ENCODE measurements at places on chromosomes 6 and 20.

DNA sequence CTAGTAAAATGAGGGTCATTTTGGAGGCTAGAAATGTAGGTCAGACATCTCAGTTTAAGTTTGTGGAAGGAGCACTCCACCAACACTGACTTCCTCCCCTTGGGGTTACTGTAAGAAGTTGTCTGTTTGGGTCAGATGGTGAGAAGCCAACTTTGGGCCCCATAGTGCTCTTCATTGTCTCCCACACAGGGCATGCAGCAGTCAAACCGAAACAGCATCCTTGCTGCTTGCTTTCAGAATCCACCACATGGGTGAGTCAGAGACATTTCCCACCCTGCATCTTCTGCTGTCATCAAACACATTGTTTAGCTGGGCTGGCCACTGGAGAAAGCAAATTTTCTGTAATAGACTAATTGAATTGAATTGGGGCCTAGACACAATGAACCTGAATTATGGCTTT, 16.8 kb downstream of the IL17F start:
- DNase-seq, result no peak

DNA sequence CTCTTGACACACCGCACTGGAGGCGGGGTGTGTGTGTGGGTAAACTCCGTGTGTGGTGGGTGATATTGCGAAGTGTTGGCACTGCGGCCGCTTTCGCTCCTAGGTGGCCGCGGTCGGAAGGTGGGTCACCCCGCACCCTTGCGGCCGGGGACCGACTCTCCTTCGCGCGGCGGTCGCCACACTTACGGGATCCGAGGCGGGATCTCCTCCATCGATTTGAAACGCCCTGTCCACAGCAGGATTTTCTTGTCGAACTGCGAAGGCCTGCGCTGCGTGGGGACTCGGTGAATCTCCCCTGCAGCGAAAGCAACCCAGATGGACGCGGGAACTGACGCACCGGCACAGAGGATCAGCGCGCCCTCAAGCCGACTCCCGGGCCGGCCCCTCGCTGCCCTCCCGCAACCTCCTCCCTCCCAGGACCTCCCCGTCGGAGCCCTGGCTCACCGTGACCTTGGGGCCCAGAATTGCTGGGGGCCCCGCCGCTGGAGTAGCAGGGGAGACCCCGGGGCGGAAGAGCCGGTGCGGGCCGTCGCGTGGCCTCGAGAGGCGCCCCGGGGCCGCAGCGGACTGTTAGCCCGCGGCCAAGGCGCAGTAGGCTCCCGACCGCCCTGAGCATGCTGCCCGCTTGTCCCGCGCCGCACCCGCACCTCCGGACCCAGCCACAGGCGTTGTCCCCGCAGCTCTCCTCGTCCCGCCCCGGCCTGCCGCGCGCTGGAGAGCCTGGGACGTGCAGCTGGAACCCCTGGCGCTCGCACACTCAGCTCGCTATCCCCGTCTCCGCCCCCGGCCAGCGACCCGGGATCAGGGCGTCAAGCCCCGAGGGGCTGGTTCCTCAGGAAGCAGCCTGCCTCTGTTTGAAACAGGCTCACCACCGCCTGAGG, at the start of gene FAM162B:
Gene FAM162B, minus strand, starts transcription at position 759 of the 881 bp plus-strand sequence. Its CDS starts 143 bp downstream, at position 616.
- peak; percentile 57 for DNase-seq

DNA sequence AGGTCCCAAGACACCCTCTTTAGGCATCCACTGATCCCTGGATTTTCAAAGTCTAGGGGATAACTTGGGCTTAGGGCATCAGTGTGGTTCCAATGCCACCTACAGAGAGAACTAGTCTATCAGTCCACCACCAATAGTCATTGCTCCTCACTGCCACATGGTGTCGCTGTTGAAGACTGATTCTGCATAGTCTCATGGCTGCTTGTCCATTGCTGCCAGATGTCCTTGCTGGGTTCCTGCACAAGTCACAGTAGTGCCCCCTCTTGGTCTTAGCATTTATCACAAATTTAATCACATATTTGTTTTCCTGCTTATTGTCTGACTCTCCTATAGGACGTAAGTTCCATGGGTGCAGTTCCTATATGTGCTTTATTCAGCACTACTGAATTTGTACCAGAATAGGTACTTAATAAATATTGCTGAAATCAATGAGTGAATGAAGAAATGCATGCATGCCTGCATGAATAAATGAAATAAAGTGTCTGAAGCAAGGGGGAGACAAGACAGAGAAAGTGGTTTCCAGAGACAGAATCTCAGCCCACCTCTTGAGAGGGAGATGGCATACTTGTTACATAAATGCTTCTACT, 45.9 kb upstream of the RALY start:
- peak; percentile 62 for DNase-seq

GRCh38 chr20:45113865-45114264, 1.1 kb downstream of the WFDC5 start:
- DNase-seq, result no peak
